H1 (cell line): ENCODE measurements at places on chromosomes 12 and 14. TPM values are rescaled to one million over a fixed set of nuclear protein-coding genes. Genes with fewer than 3 reads are reported as not detected.
A peak's percentile ranks its signal among the peaks of the same experiment; 100 is the strongest.

The SERPINA12 gene
- not detected in 2 replicates for total RNA-seq

The ADSS1 gene
- total RNA-seq: 7.9 and 8.9 TPM in 2 replicates

The COL2A1 gene
- total RNA-seq: 11.7 and 14.6 TPM in 2 replicates

The CDH24 gene
- total RNA-seq: 18.1 TPM in 2 replicates

The CYP27B1 gene
- total RNA-seq: 2.3 and 3.3 TPM in 2 replicates

The FLVCR2 gene
- 7.1 and 12.9 TPM in 2 replicates for total RNA-seq

The TSPAN8 gene
- not detected in 2 replicates for total RNA-seq

The ART4 gene
- total RNA-seq: not detected in 2 replicates

The SDS gene
- total RNA-seq: not detected in 2 replicates

The MSRB3 gene
- total RNA-seq: 1.2 and 2.2 TPM in 2 replicates

DNA sequence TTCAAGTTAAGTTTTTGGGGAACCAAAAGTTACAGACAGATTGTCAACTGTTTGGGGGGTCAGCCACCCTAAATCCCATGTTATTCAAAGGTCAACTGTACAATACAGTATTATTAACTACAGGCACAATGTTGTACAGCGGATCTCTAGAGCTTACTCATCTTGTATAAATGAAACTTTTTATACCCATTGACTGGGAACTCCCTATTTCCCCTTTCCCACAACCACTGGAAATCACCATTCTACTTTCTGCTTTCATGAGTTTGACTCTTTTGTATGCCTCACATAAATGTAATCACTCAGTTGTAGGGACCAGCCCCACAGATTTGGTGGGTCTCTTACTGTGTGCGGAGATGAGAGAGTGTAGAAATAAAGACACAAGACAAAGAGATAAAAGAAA lies 57.8 kb downstream of the SLCO1B3 start:
- no peak for DNase-seq

DNA sequence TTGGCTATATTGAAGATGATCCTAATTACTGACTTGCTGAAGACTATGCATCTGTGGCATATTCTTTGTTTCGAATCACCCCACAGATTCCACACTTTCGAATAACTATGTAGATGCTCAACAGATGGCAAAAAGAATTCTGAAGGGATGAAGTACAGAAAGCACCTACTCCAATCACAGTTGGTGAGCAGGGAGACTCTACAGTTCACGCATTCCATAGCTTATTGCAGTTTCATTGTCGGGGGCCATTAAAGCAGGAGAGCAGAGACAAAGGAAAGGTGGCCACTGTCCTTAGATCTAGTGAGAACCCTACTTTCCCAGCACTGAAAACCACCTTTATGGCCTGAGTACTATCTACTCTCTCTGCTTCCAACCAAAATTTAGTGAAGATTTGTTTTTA lies 191.9 kb downstream of the STXBP6 start:
- DNase-seq: no peak

- no peak for DNase-seq
Measured at GRCh38 chr12:62774794-62775193, 160.2 kb downstream of the PPM1H start.

- DNase-seq: no peak
Measured at GRCh38 chr12:123050331-123050831, 69.9 kb downstream of the ARL6IP4 start.

DNA sequence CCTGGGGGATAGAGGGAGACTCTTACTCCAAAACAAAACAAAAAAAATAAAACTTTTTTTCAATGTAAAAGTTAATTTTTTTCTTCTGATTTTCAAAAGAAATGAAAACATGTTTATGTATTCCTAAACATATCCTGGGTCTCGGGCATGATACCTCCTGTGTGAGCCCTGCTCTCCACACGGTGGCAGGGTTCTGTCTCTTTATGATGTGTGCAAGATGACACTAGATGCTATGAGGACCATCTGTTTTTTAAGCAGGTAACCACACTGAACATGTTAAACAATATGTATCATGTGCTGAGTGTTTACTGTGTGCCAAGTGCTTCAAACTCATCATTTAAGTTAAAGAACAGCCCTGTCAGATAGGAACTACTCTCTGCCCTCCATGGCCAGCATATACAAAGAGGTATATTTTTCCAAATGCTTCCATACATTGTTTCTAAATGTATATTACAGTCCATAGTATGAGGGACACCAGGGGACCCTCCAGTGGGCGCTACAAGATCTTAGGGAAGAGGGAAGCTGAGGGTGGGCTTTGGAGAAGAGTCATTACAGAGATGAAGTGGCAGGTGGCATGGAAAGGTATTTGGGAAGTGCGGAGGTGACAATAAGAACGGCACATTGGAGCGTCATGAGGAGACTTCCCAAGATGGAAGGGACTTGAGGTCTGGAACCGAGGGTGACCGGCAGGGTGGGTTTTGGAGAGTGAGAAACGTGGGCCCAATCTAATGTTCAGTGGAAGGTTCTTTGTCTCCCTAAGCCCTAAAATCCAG lies 28.5 kb downstream of the FOS start:
- DNase-seq: no peak

DNA sequence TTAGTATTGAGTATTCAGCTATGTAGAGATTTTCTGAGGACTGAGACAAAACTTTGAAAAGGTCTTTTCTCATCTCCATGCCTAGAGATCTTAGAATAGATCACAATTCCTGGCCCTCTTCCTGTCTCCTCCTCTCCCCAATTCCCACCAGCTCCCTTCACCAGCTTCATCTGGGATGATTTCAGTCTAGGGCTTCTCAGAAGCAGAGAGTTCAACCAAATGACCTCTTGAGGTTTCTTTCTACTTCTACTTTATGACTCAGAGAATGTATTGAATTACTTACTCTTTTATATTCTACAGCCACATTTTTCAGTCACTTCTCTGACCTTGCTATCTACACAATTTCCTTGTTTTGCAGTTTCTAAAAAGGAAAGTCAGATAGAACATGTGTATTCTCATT lies 19.4 kb upstream of the SNX6 start:
- DNase-seq: no peak

DNA sequence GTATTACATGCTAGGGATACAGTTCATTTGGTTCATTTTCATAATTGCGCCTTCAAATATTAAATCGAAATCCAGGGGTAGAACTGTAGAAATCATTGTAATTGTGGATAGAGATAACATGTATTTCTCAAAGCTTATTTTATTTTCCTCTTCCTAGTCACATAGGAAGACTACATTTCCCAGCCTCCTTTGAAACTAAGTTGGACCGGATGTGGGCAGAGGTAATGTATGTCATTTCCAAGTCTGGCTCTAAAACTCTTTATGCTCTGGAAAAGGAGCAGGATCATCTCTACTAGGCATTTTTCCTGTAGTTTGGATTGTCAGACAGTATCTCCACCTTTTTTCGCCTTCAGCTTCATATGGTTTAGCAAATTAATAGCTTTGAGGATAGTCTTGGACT lies 70.1 kb upstream of the CRY1 start:
- DNase-seq: no peak

GRCh38 chr12:47189728-47190127 lies 110.0 kb upstream of the AMIGO2 start:
- no peak for DNase-seq

DNA sequence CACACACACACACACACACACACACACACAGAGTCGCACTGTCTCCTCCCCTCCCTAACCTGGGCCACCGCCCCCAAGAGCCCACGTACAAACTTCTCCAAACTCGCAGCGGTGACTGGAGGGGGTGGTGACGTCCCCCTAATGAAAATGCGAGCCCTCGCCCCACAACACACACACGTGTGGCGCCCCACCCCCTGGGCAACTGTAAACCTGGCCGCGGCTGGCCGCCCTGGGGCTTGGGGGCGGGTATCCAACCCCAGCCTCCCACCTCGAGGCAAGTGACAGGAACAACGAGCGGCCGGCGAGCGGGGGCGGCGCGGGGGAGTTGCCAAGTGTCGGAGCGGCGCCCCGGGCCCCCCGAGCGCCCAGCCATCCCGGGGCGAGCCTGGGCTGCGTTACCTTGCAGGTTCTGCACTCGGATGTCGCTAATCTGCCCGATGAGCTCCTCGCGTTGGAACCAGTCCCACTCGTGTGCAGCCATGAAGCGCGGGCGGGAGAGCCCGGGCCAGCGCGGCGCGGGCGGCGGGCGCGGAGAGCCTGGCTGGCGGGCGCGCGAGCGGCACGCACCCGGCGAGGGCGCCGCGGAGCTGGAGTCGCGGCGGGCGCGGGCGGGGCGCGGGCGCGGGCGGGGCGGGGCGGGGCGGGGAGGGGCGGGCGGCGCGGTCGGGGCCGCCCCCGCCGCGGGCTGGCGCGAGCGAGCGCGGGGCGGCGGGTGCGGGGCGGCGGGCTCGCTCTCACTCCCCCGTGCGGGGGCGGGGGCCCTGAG lies at the start of gene CLMN:
Gene CLMN, minus strand, starts transcription at position 597 of the 766 bp plus-strand sequence. Its CDS starts 116 bp downstream, at position 481.
- DNase-seq: peak; percentile 69

- DNase-seq: no peak
Measured at GRCh38 chr14:104189629-104190335, 51.4 kb downstream of the KIF26A start.

DNA sequence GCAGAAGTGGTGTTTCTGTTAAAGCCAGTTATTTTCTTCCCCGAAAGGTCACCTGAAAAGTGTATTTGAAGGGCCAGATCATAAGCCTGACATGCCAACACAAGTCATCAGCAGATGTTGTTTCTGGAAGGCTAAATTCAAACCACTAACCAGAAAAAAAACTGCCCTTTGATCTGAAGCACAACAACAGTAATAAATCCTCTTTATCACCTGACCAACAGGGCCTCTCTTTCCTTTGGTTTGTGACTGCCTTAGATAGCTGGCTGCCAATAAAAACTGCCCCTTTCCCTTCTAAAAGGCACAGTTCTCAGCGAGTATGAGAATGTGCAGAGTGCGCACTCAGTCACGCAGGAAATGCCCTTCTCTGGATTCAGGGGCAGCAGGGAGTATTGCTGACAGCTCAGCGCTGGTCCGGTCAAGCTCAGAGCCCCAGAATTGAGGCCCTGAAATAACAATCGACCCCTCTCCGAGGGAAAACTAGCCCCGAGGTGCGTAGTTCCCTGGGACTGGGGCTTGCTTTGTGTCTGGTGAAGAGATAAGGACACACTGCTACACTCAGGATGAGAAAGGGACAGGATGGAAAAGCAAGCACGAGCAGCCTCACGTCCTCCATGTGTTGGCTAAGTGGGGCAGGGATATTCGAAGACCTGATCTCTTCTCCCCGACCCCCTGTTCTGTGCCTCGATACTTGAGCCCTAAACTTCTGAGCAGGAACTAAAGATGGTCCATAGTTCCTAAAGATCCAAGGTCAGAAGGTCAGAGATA lies 184.2 kb upstream of the GZMB start:
- DNase-seq: no peak

GRCh38 chr12:41074473-41074769 lies 113.7 kb upstream of the PDZRN4 start:
- DNase-seq: no peak

DNA sequence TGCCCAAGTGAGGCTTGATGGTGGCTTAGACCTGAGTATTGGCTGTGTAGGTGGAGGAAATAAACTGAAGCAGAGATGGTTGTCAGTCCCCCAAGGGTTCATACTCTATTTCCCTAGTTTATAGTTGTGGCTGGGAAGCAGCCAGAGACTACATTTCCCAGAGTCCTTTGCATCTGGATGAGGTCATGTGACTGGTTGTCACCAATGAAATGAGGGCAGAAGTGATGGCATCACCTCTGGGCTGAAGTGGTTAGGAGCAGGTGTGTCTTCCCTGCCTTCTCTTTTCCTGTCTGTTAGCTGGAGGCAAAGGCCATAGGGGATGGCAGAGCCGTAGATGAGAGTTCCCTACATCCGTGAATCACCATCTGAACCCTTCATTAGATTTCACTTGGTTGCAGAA lies 16.3 kb upstream of the NOS1 start:
- DNase-seq: no peak

GRCh38 chr14:93536945-93537344 lies 106.2 kb downstream of the UNC79 start:
- DNase-seq: peak; percentile 51

DNA sequence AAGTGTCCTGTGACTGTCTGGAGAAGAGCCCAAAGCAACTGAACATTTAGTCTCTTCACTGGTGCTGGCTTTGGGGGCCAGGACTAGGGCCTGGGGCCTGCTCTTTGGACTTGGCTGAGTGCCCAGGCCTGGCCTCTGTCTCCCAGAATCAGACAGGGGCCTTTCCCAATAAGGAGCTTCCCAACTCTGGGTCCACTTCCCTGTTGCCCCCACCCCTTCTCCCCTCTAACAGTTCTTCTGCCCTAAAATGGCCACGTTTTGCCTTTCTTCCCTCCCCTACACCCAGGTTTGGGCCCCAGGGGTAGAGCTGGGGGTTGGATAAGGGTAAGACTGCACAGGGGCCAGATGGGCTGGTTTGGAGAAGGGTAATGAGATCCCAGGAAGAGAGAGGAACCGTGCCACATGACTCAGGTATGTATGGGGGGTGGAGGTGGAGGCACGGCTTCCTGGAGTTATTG lies 10.0 kb upstream of the ITGA5 start:
- DNase-seq: no peak

DNA sequence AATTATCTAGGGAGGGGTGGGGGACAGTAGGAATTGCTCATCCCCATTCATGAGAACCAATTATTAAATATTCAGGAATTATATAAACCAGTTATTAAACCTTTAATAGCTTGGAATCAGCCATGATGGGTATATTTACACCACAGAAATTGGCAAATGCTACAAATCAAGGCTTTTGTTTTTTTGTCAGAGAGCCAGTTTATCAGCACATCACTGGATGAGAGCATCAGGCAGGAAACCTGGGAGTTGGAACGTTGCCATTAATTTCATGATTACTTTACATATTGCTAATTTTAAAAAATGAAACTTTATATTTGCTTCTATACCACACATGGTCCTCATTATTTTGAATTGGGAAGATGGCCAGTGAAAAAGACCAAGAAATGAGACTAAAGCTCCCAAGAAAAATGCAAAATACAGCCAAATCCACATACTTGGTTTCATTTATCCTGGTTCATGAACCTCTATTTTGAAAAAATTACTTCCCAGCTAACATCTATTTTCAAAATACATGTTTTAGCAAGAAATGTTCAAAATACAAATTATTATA lies 48.4 kb downstream of the ATL1 start:
- no peak for DNase-seq

DNA sequence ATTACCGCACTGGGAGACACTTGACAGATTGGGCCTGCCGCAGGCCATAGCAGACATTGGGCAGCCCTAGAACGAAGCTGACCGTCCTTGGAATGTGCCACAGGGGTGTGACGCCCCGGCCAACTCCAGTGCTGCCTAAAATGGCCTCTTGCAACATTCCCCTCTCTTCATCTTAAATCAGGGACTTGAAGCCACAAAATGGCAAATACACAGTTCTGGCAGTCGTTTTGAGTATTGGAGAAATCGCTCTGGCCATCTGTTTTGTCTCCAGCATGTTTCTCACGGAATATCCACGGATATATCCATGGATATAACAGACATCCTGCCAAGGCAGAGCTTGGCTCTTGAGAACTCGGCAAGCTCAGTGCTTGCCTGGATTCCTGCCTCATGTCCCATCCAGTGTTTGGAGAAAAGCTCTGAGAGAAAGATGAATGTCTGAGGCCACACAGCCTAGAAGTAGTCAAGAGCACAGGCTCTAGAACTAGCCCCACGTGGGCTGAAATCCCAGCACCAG lies 158.4 kb downstream of the CHST11 start:
- no peak for DNase-seq
